ENCODE measurements at places on chromosomes 6 and 20.

DNA sequence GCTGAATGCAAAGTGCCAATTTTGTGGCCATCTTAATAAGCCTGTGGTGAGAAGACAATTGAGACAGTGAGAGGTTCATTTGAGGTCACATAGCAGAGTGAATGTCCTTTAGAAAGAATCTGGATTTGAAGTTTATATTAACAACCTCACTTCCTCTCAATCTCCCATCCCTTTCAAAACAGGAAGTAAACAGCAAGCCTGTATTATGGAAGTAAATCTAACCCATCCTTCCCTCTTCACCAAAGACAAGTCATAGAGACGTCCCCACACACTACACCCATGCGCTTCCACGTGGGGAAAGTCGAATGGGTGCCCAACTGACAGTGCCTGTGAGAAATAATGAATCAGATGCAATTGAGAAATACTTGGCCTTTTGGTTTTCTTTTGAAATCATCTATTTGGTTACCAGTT, 28.8 kb upstream of the CCND3 start:
- peak; percentile 63 for DNase-seq

DNA sequence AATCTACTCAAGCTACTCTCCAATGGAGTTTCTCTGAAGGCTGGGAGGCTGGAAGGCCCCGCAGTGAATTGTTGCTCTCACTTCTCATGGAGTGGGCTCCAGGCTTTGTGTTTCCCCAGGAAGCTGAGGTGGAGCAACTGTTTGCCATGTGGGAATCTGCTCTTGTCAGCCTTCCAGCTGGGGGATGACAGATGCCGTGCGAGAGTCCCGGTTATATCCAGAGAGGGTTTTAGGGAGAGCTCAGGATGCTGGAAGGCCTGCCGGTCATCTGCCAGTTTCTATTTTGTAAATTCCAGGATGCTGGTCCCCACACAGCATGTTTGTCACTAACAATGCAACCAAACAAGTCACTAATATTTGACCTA, 98.2 kb upstream of the NAA20 start:
- DNase-seq, result no peak

GRCh38 chr6:85585741-85586140, 7.9 kb downstream of the SNX14 start:
- no peak for DNase-seq

GRCh38 chr6:98927534-98927933, 20.2 kb downstream of the FBXL4 start:
- no peak for DNase-seq

- DNase-seq, result no peak
Measured at GRCh38 chr20:55132523-55132922, 657.1 kb downstream of the DOK5 start.

DNA sequence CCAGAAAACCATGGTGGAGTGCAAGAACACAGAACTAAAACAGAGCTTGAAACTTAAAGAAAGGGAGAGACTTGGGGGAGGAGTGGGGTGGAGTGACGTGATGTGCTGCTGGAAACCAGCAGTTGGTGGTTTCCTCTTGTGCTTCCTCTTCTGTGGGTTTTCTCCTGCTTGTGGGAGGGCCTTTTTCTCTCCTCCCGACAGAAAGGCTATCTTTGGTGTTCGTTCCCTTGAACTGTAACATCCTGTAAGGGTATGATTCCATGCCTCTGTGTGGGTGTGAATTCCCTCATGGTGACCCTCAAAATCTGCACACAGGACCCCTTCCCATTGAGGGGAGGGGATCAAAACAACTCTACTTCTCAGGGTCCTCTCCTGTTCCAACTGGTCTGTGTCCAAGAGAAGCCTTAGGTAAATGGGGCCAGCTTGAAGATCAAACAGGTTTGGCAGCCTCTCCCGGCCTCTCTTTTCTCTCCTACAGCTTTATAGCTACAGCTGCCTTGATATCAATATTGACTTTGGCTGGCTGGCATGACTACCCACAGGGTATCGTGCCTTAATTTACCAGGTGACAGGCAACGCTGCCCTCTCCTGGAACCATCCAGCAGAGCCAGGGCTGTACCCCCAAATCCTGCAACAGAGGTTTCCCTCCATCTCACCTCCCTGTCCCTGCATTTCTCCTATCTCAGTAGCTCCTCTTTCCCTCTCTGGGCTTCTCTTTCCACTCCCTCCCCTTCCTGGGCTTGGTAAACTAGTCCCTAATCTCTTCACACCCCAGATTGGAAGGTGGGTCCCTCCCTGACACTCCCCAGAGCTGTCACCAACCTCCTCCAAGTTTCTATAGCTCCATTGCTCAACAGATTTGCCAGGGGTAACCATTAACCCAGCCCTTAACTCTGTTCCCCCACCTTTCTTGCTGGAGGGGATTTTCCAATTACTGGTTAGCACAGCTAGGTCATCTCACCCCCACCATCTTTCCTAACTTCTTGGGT, 1.5 kb upstream of the MSH5 start:
- peak; percentile 47 for DNase-seq

- no peak for DNase-seq
Measured at GRCh38 chr6:143167224-143167623, 106.5 kb downstream of the AIG1 start.

DNA sequence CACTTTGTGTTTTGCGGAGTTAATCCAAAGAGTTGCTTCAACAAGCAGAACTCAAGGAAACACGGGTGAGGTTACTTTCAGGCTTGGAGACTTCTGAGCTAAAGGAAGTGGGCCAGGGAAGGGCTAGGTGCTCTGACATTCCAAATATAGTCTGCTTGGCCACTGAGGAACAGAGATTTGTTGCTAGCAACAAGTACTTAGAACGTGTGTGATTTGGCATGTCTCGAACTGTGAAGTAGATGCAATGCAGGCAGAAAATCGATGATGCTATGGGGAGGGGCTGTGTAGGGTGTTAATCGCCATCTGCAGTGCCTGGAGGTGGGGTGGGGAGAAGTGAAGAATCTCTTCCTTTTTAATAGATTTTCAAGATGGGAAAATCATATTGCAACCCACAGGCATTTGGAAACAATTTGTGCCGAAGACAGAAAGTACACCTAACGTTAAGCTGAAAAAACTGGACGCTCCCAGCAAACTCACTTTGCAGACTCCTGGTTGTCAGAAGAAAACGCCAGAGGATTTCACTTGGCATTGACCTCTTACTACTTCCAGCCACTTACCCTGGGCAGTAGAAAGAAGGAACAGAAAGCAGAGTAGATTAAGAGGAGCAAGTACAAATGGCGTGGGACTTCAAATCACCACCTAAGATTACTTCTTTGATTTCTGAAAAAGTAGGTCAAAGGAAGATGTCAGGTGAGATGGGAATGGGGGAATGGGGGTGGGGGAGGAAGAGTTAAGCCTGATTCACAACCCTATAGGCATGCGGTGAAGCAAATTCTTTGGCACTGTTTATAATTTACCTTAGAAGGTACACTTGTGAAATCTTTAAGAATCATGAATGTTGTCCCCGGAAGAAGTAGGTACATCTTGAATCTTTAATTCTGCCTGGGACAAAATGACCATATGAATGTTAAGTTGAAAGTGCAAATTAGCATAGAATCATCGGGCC, 314.1 kb downstream of the CD83 start:
- DNase-seq, result no peak

GRCh38 chr6:42417641-42418112, 34.0 kb downstream of the TRERF1 start:
- no peak for DNase-seq

DNA sequence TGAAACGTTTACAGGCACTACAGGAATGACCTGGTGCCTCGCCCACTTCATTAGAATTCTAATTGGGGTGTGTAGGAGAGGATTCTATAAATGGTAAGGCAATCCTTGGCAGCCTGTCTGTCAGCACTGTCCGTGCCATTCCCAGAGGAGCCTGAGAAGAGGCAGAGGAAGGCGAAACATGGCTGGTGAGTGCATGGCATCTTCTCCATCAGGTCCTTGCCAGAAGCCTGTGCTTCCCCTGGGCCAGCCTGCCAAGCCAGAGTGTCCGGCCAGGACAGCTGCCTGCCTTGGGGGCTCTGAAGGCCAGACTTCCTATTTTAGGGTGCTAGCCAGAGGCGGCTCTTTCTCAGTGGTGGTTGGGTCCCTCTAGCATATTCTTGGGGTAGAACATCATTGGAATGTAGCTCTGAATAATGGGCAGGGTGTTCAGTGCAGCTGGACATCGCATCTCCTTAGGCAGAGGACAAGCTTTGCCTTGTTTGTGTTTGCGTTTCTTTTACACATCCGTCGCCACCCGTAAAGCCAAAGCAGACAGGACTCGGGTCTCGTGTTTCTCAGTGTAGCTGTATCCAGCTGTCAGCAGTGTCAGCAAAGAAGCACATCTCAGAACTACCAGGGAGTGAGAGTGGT, at the start of gene TGM3:
Gene TGM3, plus strand, starts transcription at position 116 of the 630 bp plus-strand sequence. Its CDS starts 63 bp downstream, at position 179.
- DNase-seq, result no peak

DNA sequence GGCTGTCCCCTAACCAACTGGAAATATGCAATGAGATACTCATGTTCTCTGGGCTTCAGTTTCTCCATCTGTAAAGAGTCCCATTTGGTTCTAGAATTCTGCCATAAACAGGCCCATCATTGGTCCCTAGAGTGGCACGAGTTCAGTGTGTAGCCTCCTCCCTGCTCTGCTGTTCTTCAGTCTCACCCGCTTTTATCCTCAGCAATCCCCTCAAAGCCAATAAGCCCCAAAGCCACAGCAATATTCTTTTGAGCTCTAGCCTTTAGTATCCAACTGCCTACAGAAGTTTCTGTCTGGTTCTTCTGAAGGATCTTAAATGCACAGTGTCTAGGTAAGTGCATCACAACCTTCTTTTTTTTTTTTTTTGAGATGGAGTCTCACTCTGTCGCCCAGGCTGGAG, 9.8 kb upstream of the MRPS18A start:
- no peak for DNase-seq

DNA sequence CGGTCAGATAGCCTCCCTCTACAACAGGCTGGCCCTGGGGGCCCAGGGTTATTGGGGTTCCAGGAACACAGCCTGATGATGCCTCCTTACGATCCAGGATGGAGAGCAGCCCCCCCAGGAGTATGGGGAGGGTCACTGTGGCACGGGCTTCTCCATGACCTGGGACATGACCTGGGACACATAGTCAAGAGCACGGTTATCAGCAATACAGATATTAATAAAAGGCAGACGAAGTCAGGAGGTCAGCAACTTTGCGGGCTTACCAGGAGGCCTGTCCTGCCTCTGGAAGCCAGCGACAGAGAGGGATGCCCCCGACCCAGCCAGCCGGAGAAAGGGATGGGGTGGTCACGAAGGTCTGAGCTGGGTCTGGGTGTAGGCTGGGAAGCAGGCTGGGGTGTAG, 795 bp downstream of the MMP24OS start:
- DNase-seq, result no peak

DNA sequence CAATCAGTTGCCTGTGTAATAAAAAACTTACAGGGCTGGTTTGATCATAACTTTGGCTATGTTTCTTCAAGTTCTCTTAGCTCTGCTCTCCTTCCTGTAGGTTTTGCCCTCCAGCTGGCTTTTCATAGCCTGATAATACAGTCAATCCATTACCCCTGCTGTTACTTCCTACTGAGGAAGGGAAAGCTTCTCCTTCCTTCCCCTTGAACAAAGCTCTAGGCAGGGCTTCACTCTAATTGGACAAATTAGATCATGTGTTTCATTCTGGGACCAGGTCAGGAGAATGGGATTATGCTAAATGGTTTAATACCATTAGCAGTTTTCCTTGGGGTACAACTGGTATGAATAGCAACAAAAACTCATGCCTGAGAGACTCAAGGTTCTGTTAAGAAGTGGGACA, 106.8 kb upstream of the MCHR2 start:
- no peak for DNase-seq

DNA sequence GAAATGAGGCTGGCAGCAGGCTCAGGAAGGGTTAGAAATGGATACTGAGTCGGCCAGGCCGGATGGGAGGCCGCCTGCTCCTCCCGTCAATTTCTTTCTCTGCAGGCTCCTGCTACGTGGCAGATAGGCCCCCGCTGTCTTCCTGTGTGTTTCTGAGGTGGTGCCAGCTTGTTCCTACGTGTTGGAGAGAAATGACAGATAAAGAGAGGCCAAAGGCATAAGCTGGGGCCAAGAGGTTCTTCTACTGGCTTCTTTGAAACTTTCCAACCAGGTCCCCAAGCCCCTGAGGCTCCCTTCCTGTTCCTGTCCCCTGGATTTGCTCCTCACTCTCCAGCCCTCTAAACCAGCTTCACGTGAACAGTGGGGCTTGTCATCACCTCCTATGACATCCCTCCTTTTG, 76.8 kb downstream of the TCP11 start:
- no peak for DNase-seq

DNA sequence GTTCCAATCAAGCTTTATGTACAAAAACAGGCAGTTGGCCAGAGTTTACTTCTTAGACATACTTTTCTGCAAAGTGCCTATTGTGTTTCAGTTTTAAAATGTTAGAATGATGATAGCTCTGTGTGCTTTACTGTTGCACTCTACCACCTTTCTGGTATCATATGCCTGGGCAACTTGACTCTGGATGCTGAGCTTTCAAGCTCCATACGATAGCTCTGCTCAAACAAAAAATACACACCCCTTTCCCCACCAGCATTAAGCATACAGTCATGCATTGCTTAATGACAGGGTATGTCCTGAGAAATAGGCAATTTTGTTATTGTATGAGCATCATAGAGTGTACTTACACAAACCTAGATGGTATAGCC, 123.1 kb downstream of the RCAN2 start:
- no peak for DNase-seq

DNA sequence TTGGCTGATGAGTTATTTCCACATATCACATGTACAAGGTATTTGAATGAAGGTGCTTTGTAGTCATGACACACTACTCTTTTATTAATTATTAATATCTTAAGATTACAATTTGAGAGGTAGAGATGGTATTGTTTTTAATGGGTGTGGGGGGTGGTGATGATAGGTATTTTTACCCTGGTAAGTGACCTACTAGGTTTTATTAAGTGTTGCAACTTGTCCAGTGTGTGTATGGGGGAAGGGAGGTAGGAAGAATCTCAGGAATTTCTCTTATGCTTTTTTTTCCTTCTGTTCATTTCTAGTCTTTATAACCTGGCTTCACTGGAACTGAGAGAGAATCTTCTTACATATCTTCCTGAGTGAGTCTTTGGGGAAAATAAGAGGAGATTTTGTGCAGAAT, 101.4 kb downstream of the LRRC1 start:
- DNase-seq, result no peak

DNA sequence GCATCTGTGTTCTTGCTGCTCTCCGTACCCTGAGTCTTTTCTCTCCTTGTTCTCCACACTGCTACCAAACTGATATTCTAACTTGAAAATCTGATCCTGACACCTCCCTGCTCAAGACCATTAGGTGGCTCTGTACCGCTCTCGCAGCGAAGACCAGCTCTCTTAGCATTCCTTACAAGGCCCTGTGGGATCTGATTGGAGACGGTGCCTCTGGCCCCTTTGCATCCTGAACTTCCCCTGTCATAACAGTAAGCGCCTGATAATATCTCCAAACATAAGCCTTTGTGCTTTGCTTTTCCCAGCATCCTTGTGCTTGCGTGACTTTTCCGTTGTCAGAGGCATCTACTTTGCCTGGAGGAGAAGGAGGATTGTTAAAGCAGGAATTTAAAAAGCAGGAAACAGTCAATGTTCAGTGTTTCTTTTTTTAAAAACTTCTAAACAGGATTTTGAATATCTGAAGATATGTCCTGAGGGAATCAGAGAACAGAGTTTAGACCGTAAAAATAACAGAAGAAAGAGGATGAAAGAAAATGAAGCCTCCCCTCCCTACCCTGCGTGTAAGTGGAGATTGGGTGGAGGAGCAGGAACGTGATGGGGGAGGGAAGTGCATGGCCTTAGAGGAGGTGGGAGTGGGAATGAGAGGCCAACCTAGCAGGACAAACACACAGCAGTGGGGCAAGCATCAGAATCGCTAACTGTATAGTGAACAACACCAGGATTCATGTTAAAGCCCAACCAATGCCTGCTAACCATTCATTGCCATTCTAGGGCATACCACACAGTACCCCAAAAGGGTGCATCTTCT, 89.2 kb upstream of the STMND1 start:
- no peak for DNase-seq

GRCh38 chr20:17674722-17675518, 7.1 kb downstream of the RRBP1 start:
- no peak for DNase-seq

Data from stimulated activated CD4-positive, alpha-beta T cell treated with anti-CD3 and anti-CD28 coated beads, TNF-alpha, amount 100 ng/mL, for 48 hours (primary cell).